ENCODE measurements at places on chromosomes 13 and 19.

GRCh38 chr19:7505288-7505681, 10.6 kb upstream of the ZNF358 start:
- H3K4me3 ChIP-seq = no peak overlapping the region
- H3K36me3 ChIP-seq = no peaks in the 10 kb centered on the region
- no peak overlapping the region for H3K27ac ChIP-seq
- no peaks in the 10 kb centered on the region for H3K27me3 ChIP-seq
- peaks cover 17% of the 10 kb centered on the region for H3K4me1 ChIP-seq
- no peak for DNase-seq

DNA sequence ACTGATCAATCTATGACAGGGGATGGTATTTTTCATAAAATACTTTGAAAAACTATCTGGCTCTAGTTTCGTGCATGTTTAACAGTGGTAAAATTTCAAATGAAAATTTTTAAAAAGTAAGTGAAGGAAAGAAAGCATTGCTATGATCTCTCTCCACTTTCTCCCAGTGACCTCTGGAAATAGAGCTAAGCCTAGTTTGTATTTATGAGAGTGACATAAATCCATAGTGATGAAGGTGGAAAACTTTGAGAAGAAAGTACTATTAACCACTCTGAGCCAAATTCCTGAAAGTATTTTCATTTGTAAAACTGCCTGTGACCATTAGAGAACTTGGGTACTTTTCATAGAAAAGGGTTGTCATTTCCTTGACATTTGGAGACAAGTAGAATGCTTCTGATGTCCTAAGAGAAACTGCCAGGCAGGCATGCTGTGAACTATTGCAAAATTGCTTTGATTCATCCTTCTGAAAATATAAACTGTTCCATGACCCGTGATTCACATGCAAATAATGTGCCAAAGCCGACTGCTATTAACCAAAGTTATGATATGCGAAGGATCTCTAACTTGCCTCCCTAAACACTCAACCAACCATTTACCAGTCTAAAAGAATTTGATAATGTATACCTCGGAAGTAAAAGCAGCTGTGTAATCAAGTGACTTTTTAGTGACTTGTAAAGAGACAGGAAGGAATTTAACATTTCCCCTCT, 133.2 kb downstream of the VWA8 start:
- DNase-seq = no peak
- H3K27ac ChIP-seq = peak overlapping the region; percentile 50

GRCh38 chr19:10503002-10503789, at the start of gene KEAP1:
KEAP1 (minus strand) TSS chr19:10503356; CDS start chr19:10500033, 3,323 bp downstream.
- DNase-seq = peak; percentile 84
- H3K4me3 ChIP-seq = peak within 1 kb of the TSS; percentile 66
- peaks cover 16% of the 10 kb centered on the region for H3K36me3 ChIP-seq
- H3K27me3 ChIP-seq = no peaks in the 10 kb centered on the region
- peaks cover 4% of the 10 kb centered on the region for H3K4me1 ChIP-seq
- peak within 1 kb of the TSS; percentile 92 for H3K27ac ChIP-seq

DNA sequence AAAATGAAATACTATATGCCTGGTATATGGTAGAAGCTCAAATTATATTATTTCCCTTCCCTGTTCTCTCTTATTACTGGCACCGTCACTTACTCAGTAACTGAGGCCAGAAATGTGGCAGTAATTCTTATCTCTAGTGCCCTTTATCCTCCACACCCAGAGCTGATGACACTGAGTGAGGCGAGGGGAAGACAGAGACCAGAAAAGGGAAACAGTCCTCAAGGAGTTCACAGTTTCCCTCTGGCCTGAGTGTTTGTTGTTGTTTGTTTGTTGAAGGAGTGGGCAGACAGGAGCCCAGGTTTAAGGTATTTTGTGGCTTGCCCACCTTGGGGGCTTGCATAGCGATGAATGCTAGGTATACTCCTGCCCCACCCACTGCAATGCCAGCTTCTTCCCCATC, 101.5 kb upstream of the FNDC3A start:
- no peaks in the 10 kb centered on the region for H3K4me1 ChIP-seq
- no peak overlapping the region for H3K4me3 ChIP-seq
- H3K27me3 ChIP-seq = no peaks in the 10 kb centered on the region
- no peak for DNase-seq
- H3K36me3 ChIP-seq = no peaks in the 10 kb centered on the region

DNA sequence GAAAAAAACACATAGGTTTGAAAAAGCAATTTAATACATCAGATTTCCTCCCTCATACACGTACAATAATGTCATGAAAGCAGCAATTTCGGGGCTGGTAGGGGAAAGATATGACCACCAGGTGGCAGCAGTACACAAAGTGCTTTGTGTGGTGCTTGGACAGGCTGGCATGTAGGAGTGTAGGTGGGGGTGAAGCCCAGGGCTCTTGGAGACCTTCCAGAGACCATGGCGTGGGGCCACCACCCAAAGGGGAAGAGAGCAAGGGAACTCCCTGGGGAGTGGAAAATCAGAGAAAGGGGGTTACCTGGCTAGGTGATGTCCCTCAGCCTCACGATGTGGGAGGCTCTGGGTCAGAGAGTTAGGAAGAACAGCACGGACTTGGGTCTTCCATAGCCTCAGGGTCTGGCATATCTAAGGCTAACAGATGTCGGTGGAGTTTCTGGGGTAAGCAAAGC, 11.8 kb upstream of the CCNA1 start:
- DNase-seq = peak; percentile 79
- H3K36me3 ChIP-seq = no peaks in the 10 kb centered on the region
- H3K4me3 ChIP-seq = no peak overlapping the region
- no peaks in the 10 kb centered on the region for H3K4me1 ChIP-seq
- no peaks in the 10 kb centered on the region for H3K27me3 ChIP-seq

DNA sequence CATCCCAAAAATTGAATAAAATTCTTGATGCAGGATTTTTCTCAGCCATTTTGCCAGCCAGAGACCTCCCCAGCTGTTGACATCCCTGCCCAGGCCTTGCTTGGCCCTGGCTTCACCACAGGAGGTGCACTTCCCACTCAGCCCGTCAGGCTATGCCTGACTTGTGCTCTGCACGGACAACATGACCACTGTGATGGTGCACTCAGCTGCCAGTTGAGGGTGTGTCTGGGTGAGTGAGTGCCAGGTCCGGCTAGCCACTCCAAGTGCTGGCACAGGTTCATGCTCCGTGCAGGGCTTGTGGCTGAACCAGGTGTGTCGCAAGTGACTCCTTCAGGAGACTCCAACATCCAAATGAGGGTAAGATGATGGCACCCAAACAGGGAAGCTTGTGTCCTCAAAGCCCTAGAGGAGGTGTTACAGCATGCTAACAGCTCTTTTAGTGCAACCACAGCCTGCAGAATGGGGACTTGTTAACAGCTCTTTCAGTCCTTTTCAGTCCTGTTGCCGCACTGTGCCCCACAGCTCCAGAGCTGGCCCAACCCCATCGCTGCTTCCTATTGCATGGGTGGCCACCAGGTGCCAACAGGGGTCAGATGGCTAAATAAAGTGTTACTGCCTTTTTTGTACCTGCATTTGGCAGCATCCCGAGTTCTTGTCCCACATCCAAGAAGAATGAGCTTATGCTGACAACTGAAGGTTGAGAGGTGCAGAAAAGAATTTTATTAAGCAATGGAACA, 380.7 kb downstream of the SLITRK5 start:
- DNase-seq = no peak
- no peak overlapping the region for H3K4me3 ChIP-seq
- H3K4me1 ChIP-seq = no peaks in the 10 kb centered on the region

DNA sequence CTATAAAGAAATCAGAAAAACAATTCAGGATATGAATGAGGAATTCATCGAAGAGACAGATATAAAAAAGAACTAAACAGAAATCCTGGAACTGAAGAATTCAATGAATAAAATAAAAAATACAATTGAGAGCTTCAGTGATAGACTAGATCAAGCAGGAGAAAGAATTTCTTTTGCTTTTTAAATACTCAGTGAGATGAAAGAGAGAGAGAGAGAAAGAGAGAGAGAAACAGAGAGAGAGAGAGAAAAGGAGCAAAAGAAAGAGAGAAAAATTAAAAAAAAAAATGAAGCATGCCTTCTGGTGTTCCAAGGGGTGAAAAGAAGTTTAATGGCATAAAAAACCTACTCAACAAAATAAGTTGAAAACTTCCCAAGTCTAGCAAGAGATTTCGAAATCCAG, 22.0 kb upstream of the SLC7A9 start:
- no peak for DNase-seq
- no peak overlapping the region for H3K27ac ChIP-seq
- no peaks in the 10 kb centered on the region for H3K4me1 ChIP-seq
- H3K4me3 ChIP-seq = no peak overlapping the region

DNA sequence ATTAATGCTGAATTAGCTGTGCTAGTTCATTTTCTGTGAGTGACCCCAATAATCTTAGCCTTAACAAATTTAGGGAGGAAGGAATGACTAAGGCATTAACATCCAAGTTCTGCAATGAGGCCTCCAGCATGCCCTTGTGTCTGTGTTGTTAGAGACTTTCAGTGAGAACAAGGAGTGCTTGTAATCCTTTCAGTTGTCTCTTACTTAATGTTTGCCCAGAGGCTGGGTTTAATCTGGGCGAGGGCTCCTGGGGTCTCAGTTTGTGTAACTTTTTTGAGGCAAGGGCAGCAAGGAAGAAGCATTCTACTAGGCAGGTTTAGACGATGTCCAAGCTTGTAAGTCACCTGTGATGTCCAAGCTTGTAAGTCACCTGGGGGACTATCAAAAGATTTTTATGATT, 24.3 kb downstream of the CCNA1 start:
- H3K36me3 ChIP-seq = no peaks in the 10 kb centered on the region
- no peak overlapping the region for H3K27ac ChIP-seq
- H3K27me3 ChIP-seq = peaks cover 9% of the 10 kb centered on the region
- no peaks in the 10 kb centered on the region for H3K4me1 ChIP-seq

GRCh38 chr19:45496349-45496953, 396 bp downstream of the RTN2 start:
- peak overlapping the region; percentile 79 for H3K4me3 ChIP-seq
- no peaks in the 10 kb centered on the region for H3K27me3 ChIP-seq
- peak; percentile 80 for DNase-seq

GRCh38 chr13:113907635-113908617, 44.0 kb upstream of the GAS6 start:
- peak overlapping the region; percentile 72 for H3K27ac ChIP-seq
- H3K36me3 ChIP-seq = no peaks in the 10 kb centered on the region
- H3K4me3 ChIP-seq = peak overlapping the region; percentile 17
- no peaks in the 10 kb centered on the region for H3K27me3 ChIP-seq
- DNase-seq = no peak
- H3K4me1 ChIP-seq = peaks cover 31% of the 10 kb centered on the region

GRCh38 chr19:18784786-18785120, 6.4 kb downstream of the COMP start:
- DNase-seq = no peak
- no peak overlapping the region for H3K27ac ChIP-seq
- H3K36me3 ChIP-seq = no peaks in the 10 kb centered on the region
- H3K27me3 ChIP-seq = peaks cover 30% of the 10 kb centered on the region

- no peaks in the 10 kb centered on the region for H3K36me3 ChIP-seq
- H3K27me3 ChIP-seq = no peaks in the 10 kb centered on the region
- H3K27ac ChIP-seq = no peak overlapping the region
Measured at GRCh38 chr19:28196961-28197360, 1016.0 kb downstream of the UQCRFS1 start.

DNA sequence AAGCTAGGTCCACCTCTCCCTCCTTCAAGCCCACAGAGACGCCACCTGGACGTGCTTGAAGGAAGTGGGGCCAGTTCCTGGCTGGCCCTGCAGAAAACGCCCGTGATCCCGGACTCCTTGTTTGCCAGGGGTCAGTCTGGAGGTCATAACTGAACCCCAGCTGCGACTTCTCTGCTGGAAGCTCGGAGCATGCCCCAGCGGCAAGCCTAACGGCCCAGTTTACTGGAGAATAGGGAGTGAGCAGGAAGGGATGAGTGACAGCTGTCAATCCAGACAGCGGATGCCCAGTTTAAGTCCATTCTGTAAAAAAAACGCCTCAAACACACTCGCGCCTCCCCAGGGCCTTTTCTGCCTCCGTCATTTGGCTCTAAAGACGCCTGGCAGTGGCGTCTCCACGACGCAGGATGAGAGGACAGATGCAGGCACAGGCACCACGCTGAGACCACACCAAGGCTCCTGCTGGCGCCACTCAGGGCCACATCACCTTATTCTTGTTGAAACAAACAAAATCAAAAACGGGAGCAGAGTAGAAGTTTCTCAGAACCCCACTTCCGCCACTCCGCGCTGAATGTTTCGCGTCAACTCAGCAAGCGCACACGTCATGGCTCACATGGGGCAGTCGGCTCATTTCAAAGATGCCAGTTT, 57.6 kb downstream of the RASA3 start:
- H3K4me3 ChIP-seq = no peak overlapping the region
- H3K27me3 ChIP-seq = no peaks in the 10 kb centered on the region
- no peak for DNase-seq
- H3K36me3 ChIP-seq = peaks cover 23% of the 10 kb centered on the region
- H3K4me1 ChIP-seq = peaks cover 7% of the 10 kb centered on the region

DNA sequence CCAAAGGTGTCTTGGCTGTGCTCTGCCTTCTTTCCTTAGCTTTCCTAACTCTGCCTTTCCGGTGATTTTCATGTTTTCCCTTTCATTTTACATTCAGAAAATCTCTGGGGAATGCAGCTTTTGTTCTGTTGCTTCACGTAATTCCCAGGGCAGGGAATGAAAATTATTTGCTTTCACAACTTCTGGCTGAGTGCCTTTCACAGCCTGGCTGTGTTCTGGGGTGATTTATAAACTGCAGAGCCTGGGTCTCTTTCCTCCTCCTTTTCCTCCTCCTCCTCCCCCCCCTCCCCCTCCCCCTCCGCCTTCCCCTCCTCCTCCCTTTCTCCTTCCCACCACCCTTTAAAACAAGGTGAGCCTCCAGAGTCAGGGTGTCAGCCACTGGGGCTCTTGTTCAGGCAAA, 84.3 kb downstream of the RNASEH2B start:
- no peak for DNase-seq
- no peak overlapping the region for H3K4me3 ChIP-seq
- no peak overlapping the region for H3K27ac ChIP-seq
- no peaks in the 10 kb centered on the region for H3K4me1 ChIP-seq

- H3K4me3 ChIP-seq = no peak overlapping the region
- H3K36me3 ChIP-seq = no peaks in the 10 kb centered on the region
- peaks cover 43% of the 10 kb centered on the region for H3K27me3 ChIP-seq
Measured at GRCh38 chr19:44807652-44808462, 1.0 kb upstream of the BCAM start.

DNA sequence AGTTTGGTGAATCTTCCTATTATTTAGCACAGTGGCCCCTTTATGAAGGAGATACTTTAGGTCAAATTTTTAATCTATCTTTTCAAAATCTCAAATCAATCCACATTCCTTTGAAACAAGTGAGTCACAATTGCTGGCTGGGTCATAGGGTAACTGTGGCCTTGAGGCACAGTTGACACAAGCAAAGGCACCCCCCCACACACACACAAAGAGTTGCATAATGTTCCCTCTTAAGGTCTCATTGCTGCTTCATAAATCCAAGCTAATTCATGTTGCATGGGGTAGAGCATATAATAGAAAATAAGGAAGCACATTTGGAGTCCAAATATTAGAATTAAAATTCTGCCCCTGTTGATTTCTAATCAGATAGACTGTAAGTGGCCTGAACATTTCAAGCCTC, 171.5 kb downstream of the DLEU7 start:
- H3K4me3 ChIP-seq = no peak overlapping the region
- H3K36me3 ChIP-seq = no peaks in the 10 kb centered on the region
- H3K4me1 ChIP-seq = peaks cover 5% of the 10 kb centered on the region
- no peak overlapping the region for H3K27ac ChIP-seq

- DNase-seq = peak; percentile 52
- H3K4me3 ChIP-seq = no peak overlapping the region
- no peaks in the 10 kb centered on the region for H3K36me3 ChIP-seq
Measured at GRCh38 chr19:718991-719512, 10.3 kb downstream of the PALM start.
